Foreskin melanocyte (primary cell): ENCODE measurements at places on chromosomes 6 and 20.

DNA sequence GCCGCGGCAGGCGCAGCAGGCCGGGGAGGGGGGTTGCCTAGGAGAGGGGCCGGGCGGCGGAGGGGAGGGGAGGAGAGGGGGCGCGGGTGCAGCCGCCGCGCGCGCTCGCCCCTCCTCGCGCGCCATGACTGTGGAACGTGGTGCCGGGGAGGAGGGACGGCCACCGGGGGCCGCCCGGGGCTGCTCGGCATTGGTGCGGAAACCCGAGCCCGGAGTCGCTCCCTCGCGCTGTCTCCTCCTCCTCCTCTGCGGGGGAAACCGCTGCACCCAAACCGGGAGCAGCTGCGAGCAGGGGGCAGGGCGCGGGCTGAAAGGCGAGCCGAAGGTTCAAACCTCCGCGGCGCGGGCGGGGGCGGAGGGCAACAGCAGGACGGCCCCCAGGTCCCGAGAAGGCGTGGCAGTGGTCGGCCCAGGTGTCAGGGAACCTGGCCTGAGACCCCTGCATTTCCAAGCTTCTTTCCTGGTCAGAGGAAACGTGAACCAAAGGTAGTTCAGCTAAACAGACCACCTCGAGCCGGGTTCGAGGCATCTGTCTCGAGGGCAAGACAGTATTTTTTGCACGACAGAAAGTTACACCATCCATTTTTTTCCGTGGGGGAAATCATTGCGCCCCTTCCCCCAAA lies 1.4 kb upstream of the TRERF1 start:
- DNase-seq = peak; percentile 49

DNA sequence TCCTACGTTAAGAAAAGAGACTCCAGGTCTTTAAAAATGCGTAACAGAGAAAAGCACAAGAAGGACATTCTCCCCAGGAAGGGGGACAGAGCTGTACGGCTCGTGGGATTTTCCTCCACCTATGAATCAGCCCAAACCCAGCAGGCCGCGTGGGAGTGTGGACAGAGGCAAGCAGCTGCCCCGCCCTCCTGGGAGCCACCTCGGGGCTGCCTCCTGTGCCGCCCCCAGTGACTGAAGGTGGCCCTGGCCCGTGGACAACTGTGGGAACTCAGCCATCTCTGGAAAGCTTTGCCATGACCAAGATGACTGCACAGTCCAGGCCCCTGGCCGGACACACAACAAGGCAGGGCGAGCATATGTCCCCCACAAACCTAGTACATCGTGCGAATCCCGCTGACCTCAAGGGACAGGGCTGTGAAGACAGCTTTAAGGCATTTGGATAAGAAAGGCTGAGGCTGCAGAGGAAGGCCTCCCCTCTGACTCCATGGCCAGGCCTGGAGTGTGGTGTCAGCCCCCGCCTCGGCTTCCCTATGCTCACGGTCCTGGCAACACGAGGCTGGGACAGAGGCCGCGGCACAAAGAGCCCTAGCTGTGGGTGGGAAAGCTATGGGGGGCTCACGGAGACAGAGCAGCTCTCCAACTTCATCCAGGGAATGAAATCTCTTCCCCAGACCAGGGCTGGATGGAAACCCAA lies 26.9 kb downstream of the PXDC1 start:
- DNase-seq = no peak

GRCh38 chr20:3166338-3166912 lies 6.8 kb upstream of the FASTKD5 start:
- no peak for DNase-seq

- peak; percentile 70 for DNase-seq
Measured at GRCh38 chr20:51752343-51752951, 15.7 kb downstream of the ATP9A start.

DNA sequence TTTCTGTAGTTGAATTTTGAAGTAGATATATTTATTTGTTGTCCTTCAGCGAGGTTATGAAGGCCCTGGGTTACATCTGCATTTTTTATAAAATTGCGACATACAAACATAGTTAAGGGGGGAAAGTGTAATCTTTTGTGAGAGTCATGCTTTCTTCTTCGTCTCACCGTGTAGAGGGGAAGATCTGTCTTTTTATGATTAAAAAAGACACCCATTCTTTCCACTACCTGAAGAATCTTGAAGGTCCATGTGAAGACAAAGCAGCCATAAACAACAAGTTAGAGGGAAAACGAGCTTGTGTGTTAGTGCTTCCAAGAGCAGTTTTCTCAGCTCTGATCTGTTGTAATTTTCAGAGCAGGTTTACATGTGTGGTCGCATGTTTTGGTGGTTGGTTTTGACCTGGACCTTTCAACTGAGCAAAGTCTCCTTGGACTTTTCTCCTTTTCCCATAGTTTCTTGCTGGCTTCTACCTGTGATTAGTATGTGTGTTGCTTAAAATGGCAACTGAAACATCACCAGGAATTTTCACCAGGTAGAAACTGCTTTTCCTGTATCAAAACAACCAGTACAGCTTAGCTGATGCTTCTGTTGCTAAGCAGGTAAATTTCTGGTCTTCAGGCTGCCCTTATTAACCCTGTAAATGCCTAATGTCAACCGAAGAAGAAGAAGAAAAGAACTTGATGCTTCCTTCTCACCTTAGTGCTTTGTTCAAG lies 37.3 kb downstream of the RREB1 start:
- no peak for DNase-seq

- DNase-seq = peak; percentile 76
Measured at GRCh38 chr20:46631212-46631869, 19.9 kb downstream of the SLC13A3 start.

DNA sequence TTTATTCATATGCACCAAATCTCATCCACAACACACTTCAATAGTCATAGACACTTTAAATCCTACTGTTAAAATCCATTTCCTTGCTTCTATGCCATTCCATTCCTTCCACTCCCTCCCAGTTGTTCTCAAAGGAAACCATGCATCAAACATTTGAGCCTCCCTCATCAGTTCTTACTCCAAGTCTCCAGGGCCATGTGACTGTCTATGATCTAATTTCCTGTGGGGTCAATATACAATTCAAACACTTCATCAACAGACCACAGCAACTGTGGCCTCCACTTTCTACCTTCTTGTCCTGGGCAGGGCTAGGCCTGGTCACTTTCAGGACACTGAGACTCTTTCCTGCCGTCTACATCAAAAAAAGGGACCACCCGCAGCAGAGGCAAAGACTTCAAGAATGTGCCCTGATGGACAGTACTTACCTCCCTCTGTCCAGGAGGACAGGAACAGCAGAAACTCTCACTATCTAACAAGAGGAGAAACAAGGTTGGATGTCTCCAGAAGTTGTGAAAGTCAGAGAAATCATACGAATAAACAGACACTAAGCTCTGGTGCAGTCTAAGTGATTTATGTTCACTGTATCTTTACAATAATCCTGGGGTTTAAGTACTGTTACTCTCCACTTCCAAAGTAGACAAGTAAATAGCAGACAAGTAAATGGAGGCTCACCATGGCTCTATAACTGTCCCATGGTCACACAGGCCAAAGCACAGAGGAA lies 160.2 kb downstream of the QRSL1 start:
- peak; percentile 32 for DNase-seq

- no peak for DNase-seq
Measured at GRCh38 chr6:80503660-80504059, 397.2 kb downstream of the BCKDHB start.

DNA sequence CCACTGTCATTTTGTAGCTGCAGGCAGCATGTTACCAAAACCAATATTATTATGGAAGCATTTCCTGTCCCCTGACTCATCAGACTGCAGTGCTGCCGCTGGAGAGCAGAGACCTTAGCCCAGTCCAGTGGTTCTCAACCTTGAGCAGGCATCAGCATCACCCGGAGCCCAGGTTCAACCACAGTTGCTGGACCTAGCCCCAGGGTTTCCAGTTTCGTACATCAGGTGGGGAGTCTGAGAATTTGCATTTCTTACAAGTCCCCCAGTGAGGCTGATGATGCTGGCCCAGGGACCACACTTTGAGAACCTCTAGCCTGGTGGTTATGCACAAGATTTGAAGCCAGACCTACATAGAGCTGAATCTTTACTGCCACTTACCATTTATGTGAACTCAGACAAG lies 47.3 kb downstream of the LY86 start:
- no peak for DNase-seq

DNA sequence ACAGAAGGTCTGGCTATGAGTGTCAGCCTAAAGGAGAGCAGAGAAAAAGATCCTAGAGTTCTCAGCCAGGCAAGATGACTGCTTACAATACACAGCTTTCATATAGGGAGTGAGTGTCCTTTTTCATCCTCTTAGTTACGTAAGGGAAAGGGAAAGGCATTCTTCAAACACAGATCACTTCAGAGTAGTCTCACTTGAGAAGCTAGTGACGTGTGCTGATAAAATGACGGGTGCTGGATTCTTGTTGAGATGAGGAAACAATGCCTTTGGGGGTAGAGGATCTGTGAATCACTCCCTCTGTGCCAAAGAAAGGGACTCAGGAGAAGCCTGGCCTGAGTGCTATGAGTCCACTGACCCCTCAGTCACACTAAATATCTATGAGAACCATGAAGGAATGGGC lies 117.3 kb downstream of the QRSL1 start:
- DNase-seq = peak; percentile 30
